H1 (cell line): ENCODE measurements at places on chromosomes 5 and 9.

GRCh38 chr5:80936881-80937280 lies 23.3 kb upstream of the RASGRF2 start:
- no peak for DNase-seq

GRCh38 chr5:96835791-96836191 lies 28.0 kb upstream of the ERAP1 start:
- no peak for DNase-seq

- no peak for DNase-seq
Measured at GRCh38 chr5:5246736-5247135, 106.6 kb downstream of the ADAMTS16 start.

GRCh38 chr5:122304471-122305215 lies 7.4 kb upstream of the SNCAIP start:
- no peak for DNase-seq

GRCh38 chr5:133110709-133111108 lies 58.9 kb downstream of the HSPA4 start:
- DNase-seq = peak; percentile 45

DNA sequence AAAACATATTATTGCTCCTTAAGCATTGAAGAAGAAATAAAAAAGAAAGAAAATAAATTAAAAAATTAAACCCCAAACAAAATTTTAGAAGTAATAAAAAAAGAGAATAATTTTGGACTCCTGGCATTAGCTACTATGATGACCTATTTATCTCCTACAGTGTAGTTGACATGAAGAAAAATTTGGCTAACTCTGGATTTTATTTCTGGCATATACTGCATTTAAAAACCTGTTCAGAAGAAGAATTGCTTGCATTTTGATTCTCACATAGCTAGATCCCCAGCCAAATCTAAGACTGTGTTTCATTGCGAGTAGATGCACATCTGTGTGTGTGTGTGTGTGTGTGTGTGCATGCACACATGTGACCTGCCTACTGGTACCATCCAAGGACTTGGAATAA lies 30.1 kb upstream of the GABRG2 start:
- DNase-seq = no peak

GRCh38 chr9:80632041-80632440 lies 1057.3 kb downstream of the TLE1 start:
- DNase-seq = no peak

DNA sequence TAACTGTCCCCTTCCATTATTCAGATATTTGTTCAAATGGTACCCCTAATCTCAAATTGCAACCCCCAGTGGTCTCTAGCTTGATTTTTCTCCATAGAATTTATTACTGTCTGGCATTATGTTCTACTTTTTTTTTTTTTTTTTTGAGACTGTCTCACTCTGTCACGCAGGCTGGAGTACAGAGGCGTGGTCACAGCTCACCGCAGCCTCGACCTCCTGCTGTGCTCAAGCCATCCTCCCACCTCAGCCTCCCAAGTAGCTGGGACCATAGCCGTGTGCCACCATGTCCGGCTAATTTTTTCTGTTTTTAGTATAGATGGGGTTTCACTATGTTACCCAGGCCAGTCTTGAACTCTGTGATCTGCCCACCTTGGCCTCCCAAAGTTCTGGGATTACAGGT lies 2.0 kb upstream of the REEP5 start:
- no peak for DNase-seq

GRCh38 chr9:134980516-134980915 lies 62.8 kb upstream of the FCN1 start:
- no peak for DNase-seq

- DNase-seq = no peak
Measured at GRCh38 chr5:179827680-179828079, 7.0 kb downstream of the SQSTM1 start.

GRCh38 chr5:151935135-151935695 lies 10.6 kb upstream of the GLRA1 start:
- DNase-seq = no peak

- DNase-seq = no peak
Measured at GRCh38 chr5:39405083-39405843, 19.5 kb downstream of the DAB2 start.

DNA sequence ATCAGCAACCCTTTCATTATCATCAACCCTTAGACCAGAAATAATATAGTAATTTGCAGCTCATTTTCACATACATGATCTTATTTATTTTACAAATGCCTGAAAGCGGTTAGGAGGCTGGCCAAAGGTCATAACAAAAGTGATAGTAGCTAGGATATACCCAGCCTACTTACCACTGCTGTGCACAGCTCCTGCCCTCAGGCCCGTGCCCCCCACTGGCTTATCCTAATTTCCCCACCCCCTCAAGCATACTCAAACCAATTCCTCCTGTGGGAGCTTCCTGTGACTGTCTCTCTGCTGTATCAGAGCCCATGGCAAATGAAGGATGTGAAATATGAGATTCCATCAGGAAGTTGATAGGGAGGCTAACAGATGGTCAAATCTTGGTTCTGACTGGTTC lies 14.8 kb downstream of the FAM219A start:
- no peak for DNase-seq

- DNase-seq = no peak
Measured at GRCh38 chr5:159804121-159804520, 112.2 kb upstream of the ADRA1B start.

GRCh38 chr5:61949054-61949678 lies 356.8 kb upstream of the KIF2A start:
- DNase-seq = no peak

DNA sequence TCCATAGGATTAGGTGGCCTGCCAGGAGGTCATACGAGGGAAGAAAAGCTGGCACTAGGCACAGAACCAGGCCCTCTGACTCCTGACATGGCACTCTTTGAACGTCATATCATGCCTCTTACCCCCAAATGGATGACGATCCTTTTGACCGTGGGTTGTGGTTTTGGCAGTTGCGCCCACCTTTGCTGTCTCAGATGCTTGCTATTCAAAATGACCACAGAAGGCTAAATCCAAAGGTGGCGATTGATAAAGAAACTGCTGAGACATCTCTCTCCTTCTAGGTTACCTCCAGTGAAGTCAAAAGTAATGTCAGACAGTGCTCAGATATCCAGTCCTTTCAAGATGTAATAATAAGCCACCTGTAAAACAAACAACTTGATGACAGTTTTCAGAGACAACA lies 385.0 kb downstream of the EFNA5 start:
- DNase-seq = no peak

DNA sequence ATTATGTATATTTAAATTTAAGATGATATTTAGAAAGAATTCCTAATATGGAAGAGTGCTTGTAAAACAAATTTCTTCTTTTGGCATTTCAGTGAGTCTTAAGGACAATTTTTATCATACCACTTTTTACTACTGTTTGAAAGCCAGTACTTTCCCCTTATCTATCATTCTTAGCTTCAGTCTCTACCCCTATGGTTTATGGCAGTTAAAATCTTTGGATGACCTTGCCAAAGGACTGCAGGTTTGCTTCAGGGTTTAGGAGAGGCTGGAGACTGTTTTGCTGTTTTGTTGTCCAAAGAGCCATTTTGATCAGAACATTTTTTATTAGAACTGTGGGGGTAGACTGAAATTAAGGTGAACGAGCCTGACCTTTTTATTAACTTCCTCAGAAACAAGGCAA lies 30.8 kb downstream of the SLC38A9 start:
- no peak for DNase-seq

DNA sequence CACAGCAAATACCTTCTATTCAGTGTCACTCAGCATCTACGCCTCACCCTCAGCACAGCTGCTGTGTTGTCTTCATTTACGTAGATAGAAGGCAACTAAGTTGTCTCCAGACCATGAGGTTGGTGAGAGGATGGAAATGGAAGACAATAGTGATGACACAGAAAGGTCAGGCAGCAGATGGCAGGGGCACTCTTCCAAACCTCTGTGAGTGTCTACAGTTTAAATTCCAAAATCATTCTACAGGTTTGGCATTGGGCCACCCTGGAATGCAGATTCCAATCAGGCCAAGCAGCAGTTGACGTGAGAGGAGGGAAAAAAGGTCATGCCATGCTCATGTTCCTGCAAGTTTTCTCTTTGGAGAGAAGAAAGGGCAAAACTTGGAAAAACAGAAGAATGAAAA lies 68.7 kb upstream of the ADAMTSL1 start:
- DNase-seq = no peak
